Amygdala (tissue), 56 donors: ENCODE measurements at places on chromosomes 1 and 21.

GRCh38 chr1:110254604-110255391, 44.7 kb downstream of the KCNC4 start:
- no peak for DNase-seq

- no peak for DNase-seq
These were observed 135.6 kb downstream of the DUSP10 start for GRCh38 chr1:221606256-221606655.

DNA sequence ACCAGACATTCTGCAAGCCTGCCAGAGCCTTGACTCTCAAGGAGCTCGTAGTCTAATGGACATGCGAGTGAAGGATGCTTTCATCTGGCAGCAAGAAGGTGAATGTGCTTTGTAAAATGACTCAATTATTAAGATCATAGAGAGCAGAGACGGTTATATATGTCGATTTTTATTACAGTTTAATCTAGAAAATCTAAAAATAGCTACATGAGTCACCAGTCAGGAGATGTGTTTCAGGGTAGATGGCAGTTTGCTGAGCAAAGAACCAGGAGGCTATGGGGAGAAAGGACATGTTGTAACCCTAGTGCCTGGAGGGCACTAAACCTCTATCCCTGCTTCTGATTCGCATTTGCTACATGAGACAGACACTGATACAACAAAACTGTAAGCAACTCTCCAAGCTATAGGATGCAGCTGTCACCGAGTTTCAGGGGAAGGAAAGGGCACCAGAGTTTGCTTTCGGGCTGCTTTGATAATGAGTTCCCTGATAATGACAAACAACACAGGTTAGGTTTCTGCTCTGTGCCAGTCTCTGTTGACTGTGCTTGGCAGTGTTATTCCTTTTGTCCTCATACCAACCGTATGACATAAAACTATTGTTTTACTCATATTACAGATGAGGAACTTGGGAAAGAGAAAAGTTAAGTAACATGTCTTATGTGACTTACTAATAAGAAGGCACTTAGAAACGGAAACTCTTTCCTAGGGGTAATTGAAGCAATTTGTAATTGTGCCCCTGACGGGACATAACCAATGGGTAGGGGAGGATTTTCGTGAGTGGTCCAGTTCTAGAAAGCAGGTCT, 43.2 kb downstream of the C1orf198 start:
- no peak for DNase-seq

DNA sequence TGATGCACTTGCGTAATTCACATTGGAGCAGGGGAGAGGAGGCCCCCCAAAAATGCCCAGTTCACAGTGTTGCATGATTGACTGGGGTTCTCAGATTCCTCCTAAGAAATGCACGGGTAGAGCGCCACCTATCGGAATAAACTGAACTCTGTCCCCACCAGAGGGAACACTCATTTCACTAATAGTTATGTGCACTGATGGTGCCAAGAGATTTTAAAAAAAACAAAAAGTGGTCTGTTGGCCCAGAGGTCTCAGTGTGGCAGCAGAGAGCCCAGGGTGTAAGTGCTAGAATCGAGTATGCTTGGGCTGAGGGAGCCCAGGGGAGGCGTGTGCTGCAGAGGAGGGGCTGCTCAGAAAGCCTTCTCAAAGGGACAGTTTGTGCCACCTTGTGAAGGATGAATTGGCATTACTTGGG, 6.9 kb downstream of the PINK1 start:
- no peak for DNase-seq

- DNase-seq: no peak
These were observed 1048.1 kb downstream of the BRINP3 start for GRCh38 chr1:189429610-189430009.

DNA sequence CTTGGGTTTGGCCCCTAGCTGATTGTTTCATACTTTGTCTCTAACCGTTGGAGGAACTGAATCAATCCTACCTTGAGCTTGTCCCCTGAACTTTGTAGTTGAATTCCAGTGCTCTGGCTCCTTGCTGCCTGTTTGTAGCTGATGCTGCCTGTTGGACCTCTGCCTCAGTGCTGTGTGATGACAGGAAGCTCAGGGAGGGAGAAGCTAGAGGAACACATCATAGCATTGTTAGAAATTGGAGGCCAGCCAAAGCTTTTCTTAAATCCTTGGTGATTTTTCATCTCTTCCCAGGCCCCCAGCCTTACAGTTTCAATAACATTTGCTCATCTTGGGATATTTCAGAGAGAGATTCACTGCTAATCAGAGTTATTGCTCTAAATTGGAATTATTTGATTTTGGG, 34.0 kb downstream of the MACF1 start:
- peak; percentile 59 for DNase-seq

DNA sequence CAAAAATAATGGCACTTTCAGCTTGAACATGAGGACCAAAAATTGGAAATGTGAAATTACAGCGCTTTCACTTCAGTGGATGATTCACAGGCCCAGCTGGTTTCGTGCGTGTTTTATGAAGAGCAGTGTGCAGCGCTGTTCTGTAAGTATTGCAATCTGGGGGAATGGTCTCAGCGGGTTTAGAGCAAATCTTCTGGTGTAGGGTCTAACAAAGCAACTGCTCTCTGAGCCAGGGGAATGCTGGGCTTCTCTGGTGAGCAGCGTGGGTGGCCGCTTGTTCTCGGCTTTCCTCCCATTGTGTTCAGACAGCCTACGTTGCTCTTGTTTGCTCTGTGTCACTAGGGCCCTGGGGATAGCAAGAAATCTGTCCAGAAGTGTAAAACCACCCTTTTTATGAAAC, 42.4 kb upstream of the GADD45A start:
- no peak for DNase-seq

DNA sequence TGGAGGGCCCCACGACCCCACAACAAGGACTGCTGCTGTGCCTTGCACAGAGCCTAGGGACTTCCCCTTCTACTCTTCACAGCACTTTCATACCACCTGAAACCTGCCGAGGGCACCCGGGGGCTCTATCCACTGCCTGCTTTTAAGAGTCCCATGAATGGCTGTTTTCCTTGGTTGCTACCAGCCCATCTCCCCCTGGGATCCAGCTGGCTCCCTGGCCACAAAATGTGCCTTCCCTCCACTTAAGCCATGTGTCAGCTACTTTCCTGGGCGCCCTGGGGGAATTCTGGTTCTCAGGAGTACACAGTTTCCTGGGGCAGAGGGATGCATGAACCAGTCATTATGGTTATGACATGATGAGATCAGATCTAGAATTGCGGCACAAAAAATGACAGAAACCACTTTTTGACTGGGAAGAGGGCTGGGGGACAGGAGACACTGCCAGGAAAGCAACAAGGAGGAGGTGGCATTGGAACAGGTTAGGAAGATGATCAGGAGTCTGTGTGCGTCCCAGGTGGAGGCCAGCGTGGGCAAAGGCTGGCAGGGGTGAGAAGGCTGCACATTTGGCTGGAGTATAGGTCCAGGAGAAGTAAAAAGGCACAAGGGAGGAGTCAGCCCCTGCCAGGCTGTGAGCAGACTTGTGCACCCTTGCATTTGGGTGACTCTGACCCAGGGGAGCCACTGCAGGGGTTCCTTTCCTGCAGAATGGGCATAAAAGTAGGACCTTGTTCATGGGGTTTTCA, 3.2 kb upstream of the TNFRSF8 start:
- DNase-seq: no peak

- no peak for DNase-seq
These were observed 46.1 kb downstream of the NME7 start for GRCh38 chr1:169321539-169321938.

- no peak for DNase-seq
These were observed 139.3 kb upstream of the PALMD start for GRCh38 chr1:99506631-99507030.

DNA sequence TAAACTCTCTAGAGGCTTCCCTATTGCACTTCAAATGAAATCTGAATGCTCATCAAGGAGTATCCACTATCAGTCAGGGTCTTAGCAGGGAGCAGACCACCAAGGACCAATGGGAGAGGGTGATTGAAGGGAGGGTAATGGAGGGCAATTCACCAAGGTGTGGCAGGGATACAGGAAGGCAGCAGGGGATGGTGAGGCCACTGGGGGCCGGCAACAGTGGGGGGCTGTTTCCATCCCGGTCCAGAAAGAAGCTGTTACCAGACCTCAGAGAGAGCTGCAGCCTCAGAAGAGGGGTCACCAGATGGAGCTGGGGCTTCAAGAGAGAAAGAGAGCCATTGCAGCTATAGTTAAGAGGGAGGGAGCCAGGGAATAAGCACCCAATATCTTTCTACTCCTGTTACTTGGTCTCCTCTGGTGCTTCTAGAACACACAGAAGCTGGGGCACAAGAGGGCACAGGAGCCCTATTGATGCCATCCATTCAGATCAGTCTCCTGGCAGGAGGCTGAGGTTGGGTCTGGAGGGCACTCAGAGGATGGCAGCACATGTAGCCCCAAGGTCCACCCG, 417.6 kb downstream of the PTPRU start:
- DNase-seq: no peak

DNA sequence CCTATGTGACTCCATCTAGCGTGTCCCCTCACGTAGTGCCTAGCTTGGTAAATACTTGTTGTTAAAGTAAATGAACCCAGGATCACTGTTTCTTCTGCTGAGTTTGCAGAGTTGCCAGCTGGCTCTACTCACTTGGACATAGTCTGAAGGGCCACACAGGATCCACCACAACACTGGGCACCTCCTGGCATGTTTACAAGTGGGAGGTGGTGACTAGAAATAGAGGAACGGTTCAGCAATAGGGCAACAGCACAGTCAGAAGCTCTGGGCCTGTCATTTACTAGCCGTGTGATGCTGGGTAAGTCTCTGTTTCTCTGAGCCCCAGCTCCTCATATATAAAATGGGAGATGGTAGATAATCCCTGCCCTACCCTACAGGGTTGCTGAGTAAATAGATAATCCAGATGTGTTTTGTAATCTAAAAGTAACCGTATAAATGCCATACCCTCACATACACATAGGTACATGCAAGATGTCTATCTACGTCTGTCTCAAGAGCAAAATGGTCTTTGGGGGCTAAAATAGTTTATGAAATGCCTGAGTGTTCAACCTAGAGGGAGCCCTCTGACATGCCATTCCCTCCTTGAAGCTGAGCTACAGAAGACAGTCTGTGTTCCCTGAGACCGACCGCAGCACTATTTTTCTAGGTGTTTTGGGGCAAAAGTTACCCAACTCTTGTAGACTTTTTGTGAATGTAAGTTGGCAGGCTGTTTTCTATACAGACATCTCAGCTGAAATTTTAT, 20.5 kb downstream of the RNF220 start:
- DNase-seq: no peak

DNA sequence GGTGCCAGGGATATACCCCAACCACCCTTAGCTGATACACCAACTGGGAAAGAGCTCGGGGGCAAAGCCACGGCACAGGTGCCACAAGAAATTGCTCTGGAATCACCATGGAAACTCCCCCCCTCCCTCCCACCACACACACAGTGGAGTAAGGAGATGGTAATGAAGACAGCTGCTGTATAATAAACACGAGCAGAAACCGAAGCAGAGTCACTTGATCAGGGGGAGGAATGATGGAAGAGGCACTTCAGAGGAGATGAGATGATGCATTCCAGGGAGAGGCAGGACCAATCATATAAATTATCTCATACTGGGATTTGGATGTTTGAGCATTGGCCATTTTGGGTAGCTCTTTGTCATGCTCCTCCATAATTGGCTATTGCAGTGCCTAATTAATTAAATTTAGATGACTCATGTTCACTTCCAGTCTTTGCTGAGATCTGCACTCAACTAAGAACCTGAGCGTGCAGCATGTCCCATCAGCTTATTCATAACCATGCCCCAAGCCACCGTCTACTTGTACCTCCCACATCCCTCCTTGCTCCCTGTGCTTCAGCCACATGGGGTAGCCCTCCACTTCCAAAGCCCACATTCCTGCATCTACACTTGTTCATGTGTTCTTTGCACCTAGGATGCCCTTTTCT, 189.5 kb downstream of the ZSCAN20 start:
- DNase-seq: peak; percentile 34

DNA sequence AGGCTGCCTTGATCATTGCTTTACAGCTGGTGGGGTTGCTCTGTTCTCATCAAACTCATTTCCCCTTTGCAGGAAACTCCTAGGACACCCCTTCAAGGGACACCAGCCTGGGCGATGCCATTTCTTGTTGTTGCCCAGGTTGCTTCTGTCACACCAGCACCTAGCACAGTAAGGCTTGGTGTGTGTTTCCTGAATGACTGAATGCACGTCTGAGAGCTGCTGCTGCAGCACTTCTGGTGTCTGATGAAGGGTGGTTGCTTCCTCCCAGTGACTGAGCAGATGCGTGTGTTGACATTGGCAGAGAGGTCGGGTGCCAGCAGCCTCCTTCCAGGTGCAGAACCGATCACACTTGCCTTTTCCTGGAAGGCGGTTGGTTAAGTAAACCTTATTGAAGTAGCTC, 477.4 kb downstream of the CAMTA1 start:
- no peak for DNase-seq

DNA sequence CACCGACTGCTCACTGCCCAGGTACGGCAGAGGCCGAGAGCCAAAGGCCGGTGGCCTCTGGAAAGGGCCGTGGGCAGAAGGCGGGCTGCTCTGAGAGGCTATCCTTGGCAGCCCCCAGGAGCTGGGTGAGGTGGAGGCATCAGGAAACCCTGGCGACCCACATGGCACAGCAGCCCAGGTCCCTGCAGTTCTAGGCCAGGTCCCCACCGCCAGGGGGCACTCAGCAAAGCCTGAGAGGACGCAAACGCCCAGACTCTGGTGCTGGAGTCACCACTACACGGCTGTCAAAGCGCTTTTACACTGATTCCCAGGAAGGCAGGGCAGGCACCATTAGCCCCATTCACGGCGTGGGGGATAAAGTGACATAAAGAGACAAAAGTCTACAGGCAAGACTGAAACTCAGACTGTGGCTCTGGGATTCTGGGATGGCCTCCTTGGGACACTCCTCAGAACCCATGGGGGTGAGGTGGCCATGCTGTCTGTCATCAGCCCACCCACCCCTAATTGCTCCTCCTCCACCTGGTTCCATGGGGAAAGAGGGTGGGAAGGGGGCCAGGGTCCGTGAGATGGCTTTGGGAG, 4.9 kb downstream of the PLEKHG5 start:
- DNase-seq: peak; percentile 49

- no peak for DNase-seq
These were observed 53.3 kb downstream of the B3GALNT2 start for GRCh38 chr1:235450886-235451483.

GRCh38 chr1:248913933-248914332, 7.9 kb downstream of the PGBD2 start:
- DNase-seq: no peak

GRCh38 chr1:162200096-162200847, 130.8 kb downstream of the NOS1AP start:
- DNase-seq: no peak

GRCh38 chr1:147723691-147724323, 36.6 kb downstream of the GJA5 start:
- no peak for DNase-seq

- DNase-seq: no peak
These were observed 73.1 kb upstream of the EDEM3 start for GRCh38 chr1:184827600-184828368.
